ENCODE measurements at places on chromosomes 12 and 14.

DNA sequence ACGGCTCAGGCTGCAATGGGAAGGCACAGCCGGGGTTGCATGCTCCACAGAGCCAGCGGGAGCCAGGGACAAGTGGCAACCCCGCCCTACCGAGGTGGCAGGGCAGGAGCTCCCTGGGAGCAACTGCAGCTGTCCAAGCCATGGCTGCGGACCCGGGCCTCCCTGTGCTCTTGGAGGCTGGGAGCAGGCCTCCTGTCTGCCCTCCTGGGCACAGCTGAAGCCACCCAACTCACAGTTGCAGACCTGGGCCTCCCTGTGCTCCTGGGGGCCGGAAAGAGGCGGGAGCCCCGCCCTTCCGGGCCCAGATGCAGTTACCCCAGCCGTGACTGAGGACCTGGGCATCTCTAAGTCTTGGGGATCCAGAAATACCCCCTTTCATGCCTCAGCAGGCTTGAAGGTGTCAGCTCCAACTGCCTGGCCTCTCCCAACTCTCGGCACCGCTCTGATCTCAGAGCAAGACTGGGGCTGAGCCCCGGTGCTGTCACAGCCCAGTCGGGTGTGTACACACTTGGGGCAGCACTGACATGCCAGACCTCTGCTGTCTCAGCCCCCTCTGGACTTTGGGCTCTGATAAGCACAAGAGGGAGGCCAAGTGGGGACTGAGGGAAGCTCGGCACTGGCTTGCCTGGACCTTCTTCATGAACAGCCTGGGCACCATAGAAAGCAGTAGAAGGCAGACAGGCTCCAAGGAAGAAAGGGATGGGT, 7.5 kb upstream of the RASSF9 start:
- no peak for DNase-seq

DNA sequence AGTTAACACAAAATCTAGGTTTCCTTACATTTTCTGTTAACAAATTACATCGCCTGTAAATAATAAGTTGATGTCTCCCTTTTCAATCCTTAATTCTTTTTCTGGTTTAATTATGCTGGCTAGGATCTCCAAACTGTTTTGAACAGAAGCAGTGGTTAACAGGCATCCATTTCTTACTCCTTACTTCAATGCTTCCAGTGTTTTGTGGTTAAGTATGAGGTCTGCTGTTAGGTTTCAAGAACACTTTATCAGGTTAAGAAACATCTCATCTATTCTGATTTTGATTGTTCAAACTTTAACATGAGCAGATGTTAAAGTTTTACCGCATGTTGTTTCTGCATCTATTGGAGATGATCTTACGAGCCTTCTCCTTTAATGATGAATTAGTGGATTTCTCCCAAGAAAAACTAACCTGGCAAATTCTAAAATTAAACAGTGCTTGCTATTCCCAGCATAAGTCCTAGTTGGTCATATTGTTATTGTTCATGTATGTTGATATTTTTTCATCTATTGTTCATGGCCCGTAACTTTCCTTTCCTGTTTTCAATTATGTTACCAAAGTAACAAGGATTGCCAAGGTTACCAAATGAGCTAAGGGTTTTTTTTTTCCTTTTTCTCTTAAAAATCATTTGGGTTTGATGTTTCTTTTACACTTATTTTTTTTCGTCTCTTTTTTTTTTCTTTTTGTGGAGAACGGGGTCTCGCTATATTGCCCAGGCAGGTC, 33.4 kb downstream of the POLE start:
- no peak for DNase-seq

GRCh38 chr12:78149459-78149858, 318.8 kb downstream of the NAV3 start:
- no peak for DNase-seq

DNA sequence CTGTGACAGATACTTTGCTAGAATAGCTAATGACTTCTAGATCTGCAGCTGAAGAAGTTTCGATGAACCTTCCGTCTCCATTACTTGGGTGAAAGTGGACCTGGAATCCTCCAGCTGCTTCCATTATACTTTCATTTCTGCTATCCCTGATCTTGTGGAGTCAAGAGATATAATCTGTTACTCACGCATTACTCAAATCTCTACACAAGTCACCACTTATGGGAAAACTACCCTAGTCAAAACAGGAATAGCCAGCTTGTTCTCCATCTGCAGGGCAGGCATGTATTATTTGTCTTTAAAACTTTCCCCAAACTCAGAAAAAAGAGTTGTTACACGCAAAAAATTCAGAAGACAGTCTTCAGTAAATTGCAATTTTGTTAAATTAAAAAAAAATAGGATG, 2.8 kb upstream of the KTN1 start:
- no peak for DNase-seq

- no peak for DNase-seq
Measured at GRCh38 chr14:22391908-22392565, 197.0 kb downstream of the DAD1 start.

Measured in GOT3 (cell line).